ENCODE measurements at places on chromosomes 2 and 18.

GRCh38 chr2:150369862-150370261, 117.6 kb downstream of the RND3 start:
- DNase-seq, result no peak

GRCh38 chr2:126788113-126788512, 110.6 kb upstream of the TEX51 start:
- DNase-seq, result no peak

- DNase-seq, result no peak
These were observed 20.0 kb upstream of the PTPN4 start for GRCh38 chr2:119739580-119740255.

GRCh38 chr2:8370258-8370802, 311.5 kb upstream of the ID2 start:
- DNase-seq, result no peak

DNA sequence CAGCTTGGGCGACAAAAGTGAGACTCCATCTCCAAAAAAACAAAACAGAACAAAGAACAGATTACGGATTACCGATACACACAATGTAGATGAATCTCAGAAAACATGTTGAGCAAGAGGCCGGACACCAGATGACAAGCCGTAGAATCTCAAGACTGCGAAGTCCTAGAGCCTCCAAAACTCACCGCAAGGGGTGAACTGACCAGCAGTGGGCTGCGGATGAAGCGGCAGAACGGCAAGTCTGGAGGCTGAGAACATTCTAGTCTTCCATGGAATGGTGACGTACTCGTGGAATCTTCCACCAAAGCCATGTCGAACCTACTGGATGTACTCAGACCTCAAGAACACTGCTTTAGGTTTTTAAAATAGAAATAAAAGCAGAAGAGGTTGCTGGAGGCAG, 198.8 kb downstream of the NDUFA10 start:
- DNase-seq, result no peak

- no peak for DNase-seq
These were observed 128.7 kb downstream of the MEP1B start for GRCh38 chr18:32318581-32318980.

GRCh38 chr2:66437109-66437690, 2.3 kb downstream of the MEIS1 start:
- DNase-seq, result no peak

DNA sequence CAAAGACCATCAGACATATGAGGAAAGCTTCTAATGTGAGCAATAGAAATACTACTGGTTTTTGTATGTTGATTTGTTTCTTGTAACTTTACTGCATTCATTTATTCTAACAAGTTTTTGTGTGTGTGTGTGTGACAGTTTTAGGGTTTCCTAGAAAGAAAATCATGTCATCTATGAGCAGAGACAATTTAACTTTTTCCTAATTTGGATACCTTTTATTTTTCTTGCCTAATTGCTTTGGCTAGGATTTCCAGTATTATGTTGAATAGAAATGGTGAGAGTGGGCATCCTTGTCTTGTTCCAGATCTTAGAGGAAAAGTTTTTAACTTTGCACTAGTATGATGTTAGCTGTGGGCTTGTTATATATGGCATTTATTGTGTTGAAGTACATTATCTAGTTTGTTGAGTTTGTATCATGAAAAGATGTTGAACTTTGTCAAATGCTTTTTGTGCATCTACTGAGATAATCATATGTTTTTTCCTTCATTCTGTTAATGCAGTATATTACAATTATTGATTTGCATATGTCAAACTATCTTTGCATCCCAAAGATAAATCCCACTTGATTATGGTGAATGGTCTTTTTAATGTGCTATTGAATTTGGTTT, 117.3 kb upstream of the CDC42EP3 start:
- DNase-seq, result no peak

DNA sequence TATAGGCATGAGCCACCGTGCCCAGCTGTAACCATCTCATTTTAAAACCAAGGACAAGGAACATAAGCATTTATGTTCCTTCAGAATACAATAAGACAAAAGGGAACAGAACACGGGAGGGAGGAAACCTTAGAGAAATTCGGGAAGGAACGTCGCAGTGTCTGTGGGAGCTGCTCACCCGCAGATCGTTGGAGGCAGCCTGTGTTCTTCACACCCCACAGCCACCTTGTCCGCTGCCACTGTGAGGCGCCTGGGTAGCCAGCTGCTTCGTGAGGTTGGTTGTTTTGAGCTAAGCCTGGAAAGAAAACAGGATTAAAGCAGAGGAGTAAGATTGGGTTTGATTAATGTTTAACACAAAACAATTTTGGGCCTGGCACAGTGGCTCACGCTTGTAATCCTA, 250.0 kb downstream of the FHOD3 start:
- DNase-seq, result no peak

DNA sequence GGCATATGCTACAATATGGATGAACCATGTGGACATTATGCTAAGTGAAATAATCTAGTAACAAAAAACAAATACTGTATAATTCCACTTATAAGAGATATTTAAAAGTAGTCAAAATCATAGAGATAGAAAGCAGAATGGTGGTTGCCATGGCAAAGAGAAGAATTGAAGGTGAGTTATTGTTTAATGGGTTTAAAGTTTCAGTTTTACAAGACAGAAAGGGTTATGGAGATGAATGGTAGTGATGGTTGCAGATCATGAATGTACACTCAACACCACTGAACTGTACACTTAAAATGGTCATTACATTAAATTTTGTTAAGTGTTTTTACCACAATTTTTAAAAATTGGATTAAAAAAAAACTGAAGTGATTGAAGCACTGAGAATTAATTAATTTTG, 298.2 kb upstream of the ZC3H15 start:
- DNase-seq, result no peak

DNA sequence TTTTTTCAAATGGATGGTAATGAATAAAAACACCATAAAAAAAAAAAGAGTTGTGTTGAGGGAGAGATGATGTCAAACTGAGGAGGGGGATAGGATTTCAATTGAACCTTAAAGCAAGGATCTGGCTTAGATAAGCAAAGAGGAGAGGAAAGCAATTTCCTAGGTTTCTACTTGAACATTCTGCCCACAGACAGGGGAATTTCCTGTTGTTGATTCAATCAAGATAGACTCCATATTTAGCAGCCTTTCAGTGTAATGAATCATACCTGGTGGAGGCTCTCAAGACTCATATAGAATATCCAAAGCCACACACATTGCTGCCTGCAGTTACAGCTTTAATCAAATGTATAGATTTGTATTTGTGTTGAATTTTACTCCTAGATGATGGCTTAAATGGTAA, 294.4 kb upstream of the PIK3C3 start:
- no peak for DNase-seq

DNA sequence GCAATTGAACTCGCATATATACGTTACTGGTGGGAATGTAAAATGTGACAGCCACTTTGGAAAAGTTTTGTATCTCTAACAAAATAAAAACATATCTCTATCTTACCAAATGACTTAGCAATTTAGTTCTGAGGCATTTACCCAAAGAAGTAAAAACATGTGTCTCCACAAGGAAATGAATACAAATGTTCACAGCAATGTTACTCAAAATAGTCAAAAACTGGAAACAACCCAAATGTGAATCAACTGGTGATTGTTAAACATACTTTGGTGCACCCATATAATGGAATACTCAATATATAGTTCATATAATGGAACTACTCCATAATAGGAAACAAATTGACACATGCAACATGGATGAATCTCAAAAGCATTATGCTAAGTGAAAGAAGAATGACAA, 70.4 kb upstream of the DNER start:
- DNase-seq, result no peak

DNA sequence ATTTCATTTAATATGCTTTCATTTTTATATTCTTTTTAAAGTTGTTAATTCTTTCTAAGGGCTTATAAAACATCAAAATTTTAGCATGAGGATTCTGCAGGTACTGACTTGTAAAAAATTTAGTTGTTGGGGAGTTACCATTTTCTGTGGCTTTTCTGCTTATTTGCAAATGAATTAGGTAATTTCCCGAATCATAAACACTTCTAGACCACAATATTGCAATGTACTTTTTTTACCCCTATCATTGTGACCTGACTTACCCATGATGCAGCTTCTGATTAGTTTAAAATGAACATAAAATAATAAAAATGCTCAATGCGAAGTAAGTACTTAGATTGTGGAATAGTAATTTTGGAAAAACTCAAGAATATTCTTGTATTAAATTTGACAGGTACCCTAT, 11.4 kb downstream of the ARL6IP6 start:
- DNase-seq, result peak; percentile 22

DNA sequence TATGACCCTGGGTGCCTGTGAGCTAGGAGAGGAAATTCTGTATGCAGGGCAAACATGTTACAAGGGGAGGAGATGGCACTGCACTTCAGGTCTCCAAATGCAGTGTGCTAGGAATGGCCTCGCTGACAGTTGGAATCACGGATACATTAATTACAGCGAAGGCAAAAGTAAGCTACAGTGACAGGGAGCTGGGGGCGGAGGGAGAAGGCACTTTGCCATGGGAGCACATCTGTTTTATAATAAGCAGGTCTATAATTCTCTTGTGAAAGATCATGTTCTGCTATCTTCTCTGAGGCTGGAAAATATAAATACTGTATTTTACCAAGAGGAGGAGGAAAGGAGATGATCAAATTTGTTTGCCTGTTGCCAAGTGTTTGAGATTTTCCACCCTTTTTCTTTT, 56.3 kb upstream of the FZD5 start:
- DNase-seq, result no peak

GRCh38 chr2:134599236-134599635, 119.6 kb downstream of the TMEM163 start:
- no peak for DNase-seq

- DNase-seq, result peak; percentile 36
These were observed 94.3 kb downstream of the CDCA7 start for GRCh38 chr2:173448938-173449471.

DNA sequence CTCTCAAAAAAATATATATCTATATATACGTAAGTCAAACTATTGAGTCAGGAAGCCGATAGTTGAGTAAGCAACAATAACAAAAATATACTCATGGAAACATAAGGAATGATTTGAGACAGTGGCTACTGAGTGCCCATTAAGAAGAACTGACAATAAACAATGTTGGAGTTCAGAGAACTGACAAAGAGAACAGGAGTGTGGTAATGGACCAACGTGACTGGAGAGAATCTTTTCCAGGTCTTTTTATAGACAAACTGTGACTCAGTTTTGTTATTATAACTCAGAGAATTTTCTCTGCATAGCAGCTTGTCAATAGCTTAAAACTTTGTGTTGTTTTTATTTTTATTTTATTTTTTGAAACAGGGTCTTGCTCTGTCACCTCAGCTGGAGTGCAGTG, 4.6 kb upstream of the GALM start:
- DNase-seq, result no peak

GRCh38 chr2:218734190-218734975, 23.7 kb downstream of the TTLL4 start:
- DNase-seq, result no peak

DNA sequence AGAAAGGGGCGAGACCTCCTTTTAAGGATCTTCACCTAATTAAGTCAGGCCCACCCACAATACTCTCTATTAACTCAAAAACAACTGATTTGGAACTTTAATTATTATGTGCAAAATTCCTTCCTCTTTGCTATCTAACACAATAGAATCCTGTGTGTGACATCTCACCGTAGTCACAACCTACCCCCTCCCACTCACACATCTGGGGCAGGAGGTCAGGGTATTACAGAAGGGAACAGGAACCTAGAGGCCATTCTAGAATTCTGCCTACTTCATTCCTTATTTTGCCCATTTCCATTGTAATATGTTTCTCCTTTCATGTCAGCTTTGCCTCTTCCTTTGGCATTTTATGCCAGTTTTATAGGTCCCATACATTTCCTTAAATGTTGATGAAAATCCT, 829.3 kb upstream of the ID2 start:
- no peak for DNase-seq

DNA sequence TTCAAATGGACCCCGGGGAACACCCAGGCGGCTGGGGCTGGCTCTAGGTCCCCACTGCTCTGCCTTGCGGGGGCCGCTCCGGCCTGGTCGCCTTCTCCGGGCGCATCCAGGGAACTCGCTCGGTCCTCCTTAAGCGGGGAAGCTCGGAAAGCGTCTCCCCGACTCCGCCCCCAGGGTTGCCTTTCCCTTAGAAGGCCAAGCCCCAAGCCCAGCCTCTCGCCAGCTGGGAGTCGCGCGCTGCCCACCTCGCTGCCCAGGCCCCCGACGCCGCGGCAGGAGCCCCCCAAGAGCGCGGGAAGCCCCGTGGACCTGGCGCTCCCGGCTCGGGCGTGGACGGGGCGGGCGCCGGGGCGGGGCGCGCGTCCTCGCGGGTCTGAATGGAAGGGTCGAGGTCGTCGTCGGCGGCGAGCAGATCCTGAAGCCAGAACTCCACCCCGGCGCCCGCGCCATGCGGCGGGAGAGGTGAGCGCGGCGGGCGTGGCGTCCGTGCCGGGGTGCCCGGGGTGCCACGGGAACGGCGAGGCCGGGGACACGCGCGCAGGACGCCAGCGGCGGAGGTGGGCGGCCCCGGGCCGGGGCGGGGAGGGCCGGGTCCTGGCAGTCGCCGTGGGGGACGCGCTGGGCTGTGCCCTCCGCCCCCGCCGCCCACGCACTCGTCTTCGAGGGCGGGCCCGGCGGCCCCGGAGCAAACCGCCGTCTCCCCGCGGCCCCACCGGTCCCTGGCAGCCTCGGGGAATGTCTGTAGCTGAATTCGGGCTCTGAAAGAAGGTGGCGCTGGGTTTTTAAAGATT, at the start of gene BOK:
Gene BOK, plus strand, starts transcription at position 214 of the 791 bp plus-strand sequence. CDS start 739 bp downstream, outside the sequence.
- DNase-seq, result no peak

- no peak for DNase-seq
These were observed 176.8 kb downstream of the LOXHD1 start for GRCh38 chr18:46480226-46480625.

- no peak for DNase-seq
These were observed 10.4 kb downstream of the KCNE4 start for GRCh38 chr2:223062396-223062795.

GRCh38 chr2:173278794-173279526, 75.7 kb upstream of the CDCA7 start:
- DNase-seq, result no peak
